ENCODE measurements at places on chromosomes 12 and 14.

DNA sequence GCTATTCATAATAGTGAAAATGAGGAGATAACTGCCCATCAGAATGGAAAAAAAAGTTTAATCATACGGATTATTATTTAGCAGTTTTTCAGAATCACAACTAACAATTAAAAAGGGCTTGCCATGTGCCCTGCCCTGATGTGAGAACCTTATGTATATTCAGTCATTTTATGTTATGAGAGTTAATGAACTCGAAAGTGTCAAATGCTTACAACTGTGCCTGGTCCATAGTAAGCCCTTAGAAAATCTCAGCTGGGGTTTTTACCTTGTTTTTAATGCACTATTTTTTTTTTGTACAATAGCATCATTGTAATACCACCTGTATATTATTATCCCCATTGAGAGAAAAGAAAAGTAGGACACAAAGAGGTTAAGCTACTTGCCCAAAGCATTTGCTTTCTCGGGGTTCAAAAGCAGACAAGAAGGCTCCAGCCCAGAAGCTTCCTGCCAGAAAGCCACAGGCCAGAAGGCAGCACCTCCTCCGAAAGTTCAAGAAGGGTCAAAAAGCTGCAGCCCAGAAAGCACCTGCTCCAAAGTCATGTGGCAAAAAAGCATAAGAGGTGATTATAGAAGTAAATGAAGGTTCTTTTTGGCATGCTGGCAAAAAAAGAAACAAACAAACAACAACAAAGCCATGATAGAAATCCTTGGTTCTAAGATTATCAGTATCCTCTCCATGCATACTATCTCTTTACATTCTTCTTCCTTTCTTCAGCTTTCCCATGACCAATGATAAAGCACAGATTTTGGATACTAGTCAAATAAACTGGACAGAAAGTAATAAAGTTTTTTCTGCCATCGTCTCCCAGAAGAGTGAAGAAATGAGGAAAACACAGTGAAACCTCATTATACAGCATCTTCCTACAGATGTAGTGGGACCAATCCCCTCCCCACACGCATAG, 59.1 kb upstream of the NAP1L1 start:
- no peak for DNase-seq

DNA sequence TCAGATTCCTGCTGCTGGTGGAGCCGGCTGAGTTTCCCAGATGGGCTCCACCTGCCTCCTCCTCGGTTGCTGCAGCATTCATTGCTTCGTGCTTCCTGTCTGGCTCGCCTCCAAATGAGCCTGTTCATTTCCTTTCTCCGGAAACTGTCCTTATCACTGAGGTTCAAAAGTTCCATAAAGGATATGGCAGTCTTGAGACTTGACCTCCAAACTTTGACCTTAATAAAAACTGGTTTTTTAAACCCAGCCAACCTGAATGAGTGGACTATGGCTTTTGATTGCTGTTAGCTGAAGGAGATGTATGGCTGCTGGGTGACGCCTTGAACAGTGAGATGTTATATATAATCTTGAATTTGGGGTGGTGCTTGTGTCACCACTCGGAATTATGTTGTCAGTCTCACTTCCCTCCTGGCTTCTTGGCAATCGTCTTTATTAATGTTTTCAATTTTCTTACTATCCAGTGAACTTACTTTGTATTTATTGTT, 62.7 kb downstream of the RASSF3 start:
- no peak for DNase-seq

DNA sequence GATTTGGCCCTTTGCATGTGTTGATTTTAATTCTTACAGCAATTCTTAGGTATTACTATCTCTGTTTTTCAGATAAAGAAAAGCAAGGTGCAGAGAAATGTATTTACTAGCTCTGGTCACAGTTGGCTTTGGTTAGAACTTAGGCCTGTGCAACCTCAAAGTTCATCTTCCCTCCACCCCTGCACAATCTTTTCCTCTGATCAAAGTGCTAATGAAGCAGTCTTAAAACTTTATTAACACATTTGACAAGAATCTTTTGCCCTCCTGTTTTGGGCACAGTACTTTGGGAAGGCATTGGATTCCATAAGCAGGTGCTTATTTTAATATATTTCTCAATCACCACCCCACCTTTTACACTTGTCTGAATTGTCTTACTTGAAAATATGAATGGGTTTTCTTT, 2.7 kb downstream of the IRAK4 start:
- DNase-seq = no peak

GRCh38 chr12:124893792-124894516, 20.5 kb downstream of the UBC start:
- no peak for DNase-seq

DNA sequence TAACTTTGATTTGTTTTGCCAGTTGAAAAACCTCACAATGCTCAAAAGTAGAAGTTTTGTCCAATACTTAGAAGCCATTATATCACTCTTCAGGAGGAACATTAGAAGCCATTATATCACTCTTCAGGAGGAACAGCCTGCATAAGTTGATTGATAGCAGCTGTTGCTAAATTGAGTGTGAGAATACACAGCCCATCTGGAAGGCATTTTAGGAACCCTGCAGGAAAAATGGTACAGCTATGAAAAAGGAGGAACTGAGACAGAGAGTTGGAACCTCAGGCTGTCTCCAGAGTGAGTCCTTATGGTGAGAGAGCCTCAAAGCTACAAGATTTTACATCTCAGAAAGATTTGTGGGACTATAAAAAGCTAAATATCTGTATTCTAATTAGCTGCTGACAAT, 207.0 kb downstream of the MYRFL start:
- DNase-seq = no peak

DNA sequence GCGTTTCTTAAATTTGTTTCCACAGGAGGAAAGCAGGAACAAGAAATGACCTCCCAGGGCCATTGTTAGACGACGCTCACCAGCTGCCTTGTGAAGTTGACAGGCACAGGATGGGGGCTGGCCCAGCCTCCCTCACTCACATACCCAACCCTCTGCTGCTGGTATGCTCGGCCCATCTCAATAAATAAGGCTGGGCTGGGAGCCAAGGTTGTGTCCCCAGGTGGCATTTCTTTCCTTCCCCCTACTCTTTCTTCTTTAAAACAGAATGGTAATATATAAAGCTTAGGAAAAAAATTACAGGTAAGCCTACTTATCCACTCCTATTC, 93.0 kb downstream of the ACTN1 start:
- DNase-seq = no peak

DNA sequence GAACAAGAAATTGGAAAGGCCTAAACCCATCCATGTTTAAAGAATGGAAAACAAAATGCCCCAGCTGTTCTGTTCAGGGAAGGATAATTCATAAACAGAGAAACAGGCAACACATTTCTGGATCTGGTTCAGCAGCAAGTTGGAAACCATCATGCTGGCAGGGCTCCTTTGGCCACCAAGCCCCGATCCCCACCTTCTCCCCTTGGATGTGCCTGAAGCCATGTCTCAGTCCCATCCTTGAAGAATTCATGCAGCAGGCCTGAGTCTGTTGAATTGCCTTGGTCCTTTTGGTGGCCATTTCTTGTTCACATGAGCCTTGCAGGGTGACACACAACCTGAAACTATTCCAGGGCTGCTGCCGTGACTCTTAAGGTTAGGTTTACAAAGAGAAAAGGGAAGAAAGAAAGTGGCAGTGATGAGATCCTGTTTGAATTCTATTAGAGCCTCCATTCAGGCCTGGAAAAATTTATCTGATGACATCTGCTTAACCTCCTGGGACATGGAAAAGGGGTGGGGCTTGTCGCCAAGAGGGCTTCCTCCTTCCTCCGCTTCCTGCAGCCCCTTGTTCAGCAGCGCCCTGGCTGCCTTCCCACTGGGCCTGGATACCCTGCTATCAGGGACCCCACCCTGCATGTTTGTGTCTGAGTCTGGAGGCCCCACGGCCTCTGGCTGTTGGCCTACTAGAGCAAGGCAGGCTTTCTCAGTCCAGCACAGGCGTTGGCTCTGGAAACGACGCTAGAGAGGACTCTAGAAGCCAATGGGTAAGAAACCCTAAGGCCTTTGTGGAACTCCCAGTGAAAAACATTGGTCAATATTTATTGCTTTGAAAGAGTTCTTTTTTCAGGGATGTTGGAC, 341.9 kb downstream of the C12orf75 start:
- no peak for DNase-seq

DNA sequence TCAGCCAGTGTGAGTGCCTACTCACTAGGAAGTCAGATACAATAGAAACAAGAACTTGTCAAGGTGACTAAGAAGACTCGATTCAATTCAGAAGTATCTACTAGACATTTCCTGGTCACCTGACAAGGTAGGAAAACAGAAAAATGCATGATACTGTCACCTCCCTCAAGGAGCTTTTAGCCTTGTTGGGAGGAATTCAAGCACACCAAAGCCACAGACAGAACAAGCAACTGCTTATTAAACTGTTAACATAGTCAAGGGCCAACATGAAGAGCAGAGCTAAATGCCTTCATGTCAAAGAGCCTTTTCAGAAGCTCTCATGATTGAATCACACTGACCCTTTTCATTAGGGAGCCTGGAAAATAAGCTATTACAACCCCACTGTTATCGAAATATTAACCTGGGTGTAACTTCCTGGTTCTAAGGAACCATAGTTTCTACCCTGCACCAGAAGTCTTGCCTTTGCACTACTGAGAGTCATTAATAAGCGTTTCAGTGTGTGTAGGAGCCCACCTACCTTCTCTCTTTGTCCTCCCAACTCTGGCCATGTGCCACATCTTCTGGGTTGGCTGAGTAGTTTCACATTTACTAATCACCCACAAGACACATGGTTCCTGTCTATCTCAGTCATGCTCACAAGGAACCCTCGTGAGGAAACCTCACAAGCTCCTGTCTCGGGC, 31.0 kb upstream of the LGALS3 start:
- DNase-seq = no peak

DNA sequence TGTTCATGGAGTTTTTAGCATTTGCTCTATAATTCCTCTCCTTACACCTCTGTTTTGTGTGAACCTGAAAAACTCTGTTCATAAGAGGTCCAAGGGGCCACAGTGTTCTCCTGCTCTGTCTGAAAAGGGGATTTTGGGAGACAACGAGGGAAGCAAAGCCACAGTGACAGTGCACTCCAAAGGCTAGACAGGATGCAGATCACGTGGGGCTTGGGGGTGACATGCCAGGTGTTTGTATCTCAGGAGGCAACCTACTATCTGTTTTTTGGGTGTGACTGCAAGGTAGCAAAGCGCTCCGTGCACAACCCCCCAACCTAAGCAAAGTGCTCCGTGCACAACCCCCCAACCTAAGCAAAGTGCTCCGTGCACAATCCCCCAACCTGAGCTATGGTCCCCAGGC, 5.1 kb upstream of the CHD4 start:
- DNase-seq = no peak

DNA sequence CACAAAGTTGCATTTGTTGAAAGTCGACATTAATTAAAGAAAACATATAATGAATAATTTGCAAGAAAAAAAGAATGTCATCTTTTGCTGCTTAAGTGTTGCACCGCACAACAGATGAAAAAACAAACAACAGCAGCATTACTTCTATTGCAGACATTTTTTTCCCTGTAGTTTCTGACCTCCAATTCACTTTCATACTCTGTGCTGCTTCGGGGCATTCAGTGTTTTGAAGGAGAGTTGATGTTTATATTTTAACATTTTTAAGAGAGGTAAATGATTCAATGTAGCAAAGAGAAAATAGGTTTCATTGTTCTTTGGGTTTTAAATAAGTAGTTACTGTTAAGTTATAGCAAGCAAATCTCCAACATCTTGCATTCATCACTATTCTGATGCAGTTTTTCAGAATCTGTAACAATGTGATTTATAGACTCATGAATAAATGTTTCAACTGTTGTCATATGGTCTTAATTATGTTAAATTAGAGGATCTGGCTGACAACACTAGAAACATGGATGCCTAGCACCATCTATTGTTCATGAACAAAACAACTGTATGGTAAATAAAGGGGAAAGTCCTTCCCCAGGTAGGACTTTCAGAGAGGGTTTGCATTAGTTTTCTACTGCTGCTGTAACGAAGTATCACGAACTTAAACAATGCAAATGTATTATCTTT, 168.1 kb downstream of the BCAT1 start:
- DNase-seq = peak; percentile 13

Measured in astrocyte of the cerebellum (primary cell).